Amygdala (tissue), 56 donors: ENCODE measurements at places on chromosomes 3 and 15.

DNA sequence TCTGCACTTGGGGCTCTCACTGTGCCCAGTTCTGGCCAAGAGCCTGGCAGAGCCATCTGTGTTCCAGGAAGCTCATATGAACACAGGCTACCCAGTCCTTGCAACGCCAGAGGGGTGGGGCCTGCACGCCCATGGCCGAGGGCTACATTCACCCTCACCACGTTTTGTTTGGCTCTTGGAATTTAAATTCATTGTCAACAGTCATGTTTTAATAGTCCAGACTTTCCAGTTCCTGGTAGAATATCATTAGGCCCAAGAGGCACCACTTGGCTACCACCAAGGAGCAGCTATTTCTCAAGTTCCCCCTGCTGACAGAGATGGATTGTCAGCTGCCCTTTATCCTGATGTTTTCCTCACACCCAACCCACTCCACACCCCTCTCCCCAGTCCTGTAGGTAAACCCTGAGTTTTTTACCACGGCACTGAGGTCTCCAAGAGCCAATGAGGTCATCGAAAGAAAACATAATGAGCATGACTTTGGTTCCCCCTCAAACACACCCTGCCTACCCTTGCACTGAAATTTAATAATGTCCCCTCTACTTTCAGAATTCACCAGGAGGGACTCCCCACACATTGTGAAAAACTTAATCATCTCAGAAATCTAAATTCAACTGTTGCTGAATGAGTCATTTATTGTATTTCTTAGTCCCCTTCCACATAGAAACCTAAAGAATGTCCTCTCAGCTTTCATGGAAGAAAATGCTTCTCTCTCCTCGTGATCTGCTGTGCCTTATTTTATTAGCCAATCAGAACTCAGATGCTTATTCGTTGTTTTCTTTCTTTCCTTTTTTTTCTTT, 125.1 kb downstream of the SHQ1 start:
- DNase-seq: no peak

GRCh38 chr3:27644941-27645340, 77.2 kb downstream of the EOMES start:
- DNase-seq: no peak

- no peak for DNase-seq
These were observed 72.0 kb downstream of the RAP2B start for GRCh38 chr3:153233986-153234385.

GRCh38 chr3:105821433-105821832, 47.4 kb downstream of the CBLB start:
- DNase-seq: no peak

GRCh38 chr3:13110678-13111116, 37.5 kb upstream of the IQSEC1 start:
- DNase-seq: no peak
